ENCODE measurements at places on chromosomes 13 and 19. TPM values are rescaled to one million over a fixed set of nuclear protein-coding genes. Genes with fewer than 3 reads are reported as not detected.

- DNase-seq = no peak
Observed at GRCh38 chr13:23671897-23672296, 101.7 kb downstream of the TNFRSF19 start.

DNA sequence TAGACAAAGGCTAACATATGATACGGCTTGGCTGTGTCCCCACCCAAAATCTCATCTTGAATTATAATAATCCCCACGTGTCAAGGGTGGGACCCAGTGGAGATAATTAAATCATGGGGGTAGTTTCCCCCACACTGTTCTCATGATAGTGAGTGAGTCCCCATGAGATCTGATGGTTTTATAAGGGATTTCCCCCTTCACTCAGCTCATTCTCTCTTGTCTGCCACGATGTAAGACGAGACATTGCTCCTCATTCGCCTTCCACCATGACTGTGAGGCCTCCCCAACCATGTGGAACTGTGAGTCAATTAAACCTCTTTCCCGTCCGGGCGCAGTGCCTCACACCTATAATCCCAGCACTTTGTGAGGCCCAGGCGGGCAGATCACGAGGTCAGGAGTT, 143.5 kb downstream of the RXFP2 start:
- DNase-seq = no peak

DNA sequence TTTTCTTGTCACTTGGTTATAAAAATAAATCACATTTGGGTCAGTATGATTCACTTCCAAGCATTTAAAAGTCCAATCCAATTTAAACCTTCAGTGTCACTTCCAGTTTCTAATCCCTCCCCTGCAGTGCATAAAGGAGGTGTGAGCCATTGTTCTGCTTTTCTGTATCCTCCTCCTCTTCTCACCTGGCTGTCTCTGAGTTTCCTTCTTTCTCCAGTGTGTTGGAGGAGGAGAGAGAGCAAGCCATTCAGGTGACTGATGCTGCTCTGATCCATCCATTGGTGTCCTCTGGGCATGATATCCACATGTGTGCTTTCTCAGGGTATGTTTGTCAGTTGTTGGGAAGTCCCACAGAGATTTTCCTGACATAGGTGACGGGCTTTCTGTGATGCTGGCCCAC, 1.2 kb downstream of the NUDT15 start:
- no peak for DNase-seq

- no peak for DNase-seq
Observed at GRCh38 chr19:29499261-29499920, 26.4 kb upstream of the VSTM2B start.

GRCh38 chr19:28948566-28948965, 264.4 kb downstream of the UQCRFS1 start:
- no peak for DNase-seq

DNA sequence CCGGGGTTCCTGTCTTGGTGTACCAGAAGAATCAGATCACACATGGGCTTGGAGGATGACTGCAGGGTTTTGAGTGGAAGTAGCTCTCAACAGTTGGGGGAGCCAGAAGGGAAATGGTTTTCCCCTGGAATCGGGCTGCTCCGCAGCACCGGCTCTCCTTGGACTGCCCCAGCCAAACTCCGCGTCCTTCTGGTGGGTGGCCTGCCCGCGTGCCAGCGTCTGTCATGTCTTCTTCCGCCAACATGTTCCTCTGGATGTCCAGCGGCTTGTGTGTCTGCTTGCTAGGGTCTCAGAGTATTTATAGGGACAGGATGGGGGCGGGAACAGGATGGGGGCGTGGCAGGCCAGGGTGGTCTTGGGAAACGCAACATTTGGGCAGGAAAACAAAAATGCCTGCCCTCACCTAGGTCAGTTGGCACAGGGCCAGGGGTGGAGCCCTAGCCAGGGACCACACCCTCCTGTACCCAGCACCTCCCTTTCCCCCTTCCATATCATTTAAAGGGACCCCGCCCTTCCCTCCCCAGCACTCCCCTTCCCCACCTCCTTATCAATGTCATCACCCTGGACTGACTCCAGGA, 1.3 kb upstream of the ZNF30 start:
- peak; percentile 30 for DNase-seq

GRCh38 chr19:18657590-18658365, 20.9 kb downstream of the KLHL26 start:
- no peak for DNase-seq

- DNase-seq = no peak
Observed at GRCh38 chr13:43294412-43294811, 271.0 kb downstream of the DNAJC15 start.

GRCh38 chr19:47430041-47430802, 10.9 kb upstream of the MEIS3 start:
- peak; percentile 70 for DNase-seq

GRCh38 chr19:49833599-49833998, 15.5 kb downstream of the MED25 start:
- no peak for DNase-seq

CATSPERD gene
- total RNA-seq = not detected

- no peak for DNase-seq
Observed at GRCh38 chr13:53174545-53174944, 145.9 kb downstream of the OLFM4 start.

- DNase-seq = no peak
Observed at GRCh38 chr19:19417046-19417445, 11.6 kb downstream of the GATAD2A start.

DNA sequence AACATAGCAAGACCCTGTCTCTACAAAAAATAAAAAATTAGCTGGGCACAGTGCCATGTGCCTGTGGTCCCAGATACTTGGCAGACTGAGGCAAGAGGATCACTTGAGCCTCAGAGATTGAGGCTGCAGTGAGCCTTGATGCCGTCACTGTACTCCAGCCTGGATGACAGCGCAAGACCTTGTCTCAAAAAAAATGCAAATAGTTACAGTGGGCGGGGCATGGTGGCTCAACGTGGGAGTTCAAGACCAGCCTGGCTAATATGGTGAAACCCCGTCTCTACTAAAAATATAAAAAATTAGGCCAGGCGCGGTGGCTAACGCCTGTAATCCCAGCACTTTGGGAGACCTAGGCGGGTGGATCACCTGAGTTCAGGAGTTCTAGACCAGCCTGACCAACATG, 8.5 kb downstream of the PGLS start:
- DNase-seq = no peak

GADD45GIP1 gene
- 17.5 TPM for total RNA-seq

GRCh38 chr19:37936166-37936565, 29.2 kb downstream of the SIPA1L3 start:
- peak; percentile 78 for DNase-seq

- DNase-seq = no peak
Observed at GRCh38 chr13:61045251-61045650, 370.4 kb downstream of the PCDH20 start.

GRCh38 chr13:40445557-40445990, 220.9 kb downstream of the FOXO1 start:
- peak; percentile 53 for DNase-seq

GRCh38 chr19:19866611-19867248, 1.0 kb downstream of the ZNF253 start:
- DNase-seq = peak; percentile 35

GRCh38 chr13:27177852-27178251, 6.2 kb upstream of the USP12 start:
- no peak for DNase-seq

DNA sequence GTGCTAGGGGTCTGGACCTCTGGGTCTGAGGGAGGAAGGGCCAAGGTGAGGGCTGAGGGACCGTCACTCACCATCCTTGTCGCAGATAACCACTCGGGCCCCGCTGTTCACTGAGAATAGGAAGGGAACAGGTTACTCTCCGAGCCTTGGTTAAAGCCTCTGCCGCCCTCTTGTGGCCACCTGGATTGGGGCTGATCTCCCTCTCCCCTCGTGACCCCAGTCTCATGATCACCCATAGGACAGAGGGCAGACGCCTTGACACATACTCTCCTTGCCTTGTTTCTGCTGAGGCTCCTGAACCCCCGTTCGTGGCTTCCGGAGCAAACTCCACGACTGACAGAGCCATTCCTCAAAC, 580 bp downstream of the HSD17B14 start:
- peak; percentile 91 for DNase-seq

GRCh38 chr19:47229676-47230053, 1.3 kb downstream of the BBC3 start:
- peak; percentile 38 for DNase-seq

- no peak for DNase-seq
Observed at GRCh38 chr19:34432797-34433196, 4.6 kb downstream of the UBA2 start.

LYPD3 gene
- total RNA-seq = 0.21 TPM

DNA sequence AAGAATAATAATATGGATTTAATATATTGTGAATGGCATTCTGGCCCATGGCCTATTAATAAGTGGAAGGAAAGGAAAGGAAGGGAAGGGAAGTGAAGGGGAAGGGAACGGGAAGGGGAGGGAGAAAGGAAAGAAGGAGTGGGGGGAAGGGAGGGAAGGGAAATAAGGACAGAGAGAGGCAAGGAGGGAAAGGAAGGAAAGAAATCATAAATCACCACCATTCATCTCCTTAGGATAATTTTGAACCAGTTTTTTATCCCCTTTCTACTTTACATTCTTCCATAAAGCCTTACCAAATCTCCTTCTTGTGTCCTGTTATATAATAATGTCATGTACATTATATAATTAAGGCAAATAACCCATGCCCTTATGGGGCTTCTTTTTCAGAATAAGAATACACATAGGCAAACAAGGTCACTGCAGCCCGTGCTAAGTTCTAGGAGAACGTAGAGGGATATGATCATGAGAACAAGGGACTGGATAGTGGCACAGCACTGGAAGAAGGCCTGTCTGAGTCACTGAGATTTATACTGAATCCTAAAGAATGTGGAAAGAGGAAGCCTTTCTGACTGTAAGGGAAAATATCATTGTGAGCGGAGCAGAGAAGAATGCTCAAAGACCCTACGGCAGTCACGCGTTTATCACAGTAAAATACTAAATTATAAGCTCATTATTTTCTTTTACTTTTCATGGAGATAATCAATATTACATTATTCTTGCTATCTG, 444.5 kb upstream of the GPC6 start:
- no peak for DNase-seq

- DNase-seq = peak; percentile 85
Observed at GRCh38 chr19:18322318-18322758, 538 bp downstream of the LSM4 start.

GRCh38 chr13:98824376-98825160, 72.1 kb upstream of the SLC15A1 start:
- no peak for DNase-seq

ZNF607 gene
- 6.1 TPM for total RNA-seq

DNA sequence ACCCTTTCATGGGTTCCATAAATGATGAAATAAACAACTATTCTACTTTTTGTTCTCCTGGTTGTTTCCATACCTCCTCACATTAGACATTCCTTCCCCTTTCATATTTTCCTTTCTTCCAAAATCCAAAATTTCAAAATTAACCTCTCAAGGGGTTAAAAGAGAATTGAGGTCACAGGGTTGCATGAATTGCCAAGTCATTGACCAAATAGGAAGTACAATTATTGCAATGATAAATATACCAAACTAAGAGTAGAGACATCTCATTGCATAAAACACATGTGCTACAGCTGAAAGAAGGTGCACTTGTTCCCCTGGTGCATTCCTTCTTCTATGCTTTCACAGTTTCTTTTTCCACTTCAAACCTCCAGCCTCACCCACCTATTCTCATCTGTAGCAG, 136.1 kb downstream of the KCTD12 start:
- DNase-seq = no peak

MBD3L2 gene
- total RNA-seq = not detected

SYCN gene
- total RNA-seq = not detected

ATP4B gene
- total RNA-seq = not detected

DNA sequence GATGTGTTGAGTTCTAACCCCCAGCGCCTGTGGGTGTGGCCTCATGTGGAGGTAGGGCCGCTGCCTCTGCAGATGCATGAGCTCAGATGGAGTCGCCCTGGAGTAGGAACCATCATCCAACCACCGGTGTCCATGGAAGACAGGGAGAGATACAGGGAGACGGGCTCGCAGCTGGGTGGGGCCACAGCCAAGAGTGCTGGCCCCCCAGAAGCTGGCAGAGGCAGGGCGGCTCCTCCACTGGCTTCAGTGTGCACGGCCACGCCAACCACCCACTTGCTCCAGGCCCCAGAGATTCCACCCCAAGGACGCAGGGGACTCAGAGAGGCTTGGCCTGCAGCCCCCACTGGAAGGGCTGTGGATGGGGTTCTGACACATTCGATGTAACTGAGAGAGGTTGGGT, 5.4 kb upstream of the MCF2L start:
- DNase-seq = peak; percentile 17

DNA sequence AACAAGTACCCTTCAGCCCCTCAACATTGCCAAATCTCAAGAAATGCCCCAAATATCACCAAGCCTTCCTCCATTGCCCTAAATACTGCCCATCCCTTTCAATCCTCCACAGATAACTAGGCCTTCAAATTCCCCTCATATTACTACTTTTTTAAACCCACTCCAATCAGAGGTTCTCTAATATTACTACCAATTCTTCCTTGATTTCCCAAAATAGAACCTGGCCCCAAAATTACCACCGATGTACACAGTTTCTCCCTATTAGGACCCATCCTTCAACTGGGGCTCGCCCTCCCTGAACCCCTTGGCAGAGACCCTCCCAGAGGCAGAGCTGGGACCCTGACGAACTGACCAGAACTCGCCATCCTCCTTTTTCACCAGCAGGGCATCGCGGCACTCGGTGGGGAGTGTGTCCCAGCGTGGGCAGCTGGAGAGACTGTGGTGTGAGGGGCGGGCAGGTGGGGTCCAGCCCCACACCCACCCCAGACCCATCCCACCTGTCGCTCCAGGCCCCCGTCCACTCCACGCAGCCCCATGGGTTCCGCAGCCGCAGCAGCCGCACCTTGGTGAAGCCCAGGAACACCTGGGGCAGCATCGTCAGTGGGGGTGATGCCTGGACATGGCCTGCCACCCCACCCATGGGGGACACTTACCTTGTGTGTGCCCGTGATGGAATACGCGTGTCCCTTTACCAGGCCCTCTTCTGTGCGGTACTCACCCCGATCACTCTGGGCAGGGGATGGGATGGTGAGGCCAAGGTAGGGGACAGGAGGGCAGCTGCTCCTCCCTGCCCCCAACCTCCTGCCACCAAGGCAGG, 6.1 kb downstream of the CAPN12 start:
- DNase-seq = no peak

DNA sequence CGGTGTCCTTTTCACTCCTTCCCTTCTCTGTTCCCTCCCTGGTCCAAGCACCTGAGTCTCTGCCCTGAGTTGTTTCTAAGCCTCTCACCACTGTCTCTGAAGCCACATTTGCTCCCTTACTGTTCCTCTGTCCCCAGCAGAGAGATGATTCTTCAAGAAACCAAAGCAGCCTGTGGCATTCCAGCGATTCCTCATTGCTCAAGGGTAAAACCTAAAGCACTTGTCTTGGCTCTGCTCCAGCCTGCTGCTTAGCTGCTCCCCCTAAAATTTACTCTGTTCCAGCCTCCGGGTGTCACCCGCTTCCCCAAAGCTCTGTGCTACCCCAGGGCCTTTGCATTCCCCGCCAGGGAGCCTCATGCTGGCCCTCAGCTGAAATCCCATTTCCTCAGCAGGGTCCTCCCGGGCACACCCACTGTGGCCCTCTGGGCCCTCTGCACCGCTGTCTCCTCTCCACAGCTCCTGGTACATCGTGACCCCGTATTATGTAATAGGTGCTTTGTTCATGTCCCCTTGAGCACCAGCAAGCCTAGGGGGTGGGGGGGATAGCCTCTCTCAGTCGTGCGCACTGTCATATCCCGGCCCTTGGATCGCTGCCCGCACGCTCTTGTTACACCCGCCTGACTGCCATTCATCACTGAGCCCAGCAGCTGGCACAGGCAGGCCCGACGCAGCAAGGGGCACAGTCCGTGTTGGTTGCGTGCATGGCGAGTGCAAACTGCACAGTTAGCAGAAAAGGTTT, 15.8 kb downstream of the TECR start:
- DNase-seq = no peak

IL17D gene
- 1.2 TPM for total RNA-seq

- peak; percentile 69 for DNase-seq
Observed at GRCh38 chr19:48806818-48807589, 3.8 kb downstream of the BCAT2 start.
